Stimulated activated CD8-positive, alpha-beta memory T cell treated with anti-CD3 and anti-CD28 coated beads, Interleukin-7, amount 100 ng/mL, for 4 hours (primary cell): ENCODE measurements at places on chromosomes 2 and 18.

- DNase-seq, result no peak
Observed at GRCh38 chr2:226847090-226847489, 11.2 kb downstream of the RHBDD1 start.

GRCh38 chr18:23738151-23738550 is 48.9 kb downstream of the LAMA3 start:
- no peak for DNase-seq

DNA sequence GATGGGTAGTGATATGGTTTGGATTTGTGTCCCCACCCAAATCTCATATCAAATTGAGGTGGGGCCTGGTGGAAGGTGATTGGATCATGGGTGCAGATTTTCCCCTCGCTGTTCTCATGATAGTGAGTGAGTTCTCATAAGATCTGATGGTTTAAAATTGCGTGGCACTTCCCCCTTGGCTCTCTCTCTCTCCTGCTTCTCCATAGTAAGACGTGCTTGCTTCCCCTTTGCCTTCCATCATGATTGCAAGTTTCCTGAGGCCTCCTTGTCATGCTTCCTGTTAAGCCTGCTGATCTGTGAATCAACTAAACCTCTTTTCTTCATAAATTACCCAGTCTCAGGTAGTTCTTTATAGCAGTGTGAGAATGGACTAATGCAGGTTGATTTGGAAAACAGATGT is 223.2 kb upstream of the APCDD1 start:
- no peak for DNase-seq

GRCh38 chr18:43422518-43422917 is 145.2 kb upstream of the SYT4 start:
- DNase-seq, result no peak

- no peak for DNase-seq
Observed at GRCh38 chr2:216578325-216578724, 54.9 kb upstream of the IGFBP2 start.

DNA sequence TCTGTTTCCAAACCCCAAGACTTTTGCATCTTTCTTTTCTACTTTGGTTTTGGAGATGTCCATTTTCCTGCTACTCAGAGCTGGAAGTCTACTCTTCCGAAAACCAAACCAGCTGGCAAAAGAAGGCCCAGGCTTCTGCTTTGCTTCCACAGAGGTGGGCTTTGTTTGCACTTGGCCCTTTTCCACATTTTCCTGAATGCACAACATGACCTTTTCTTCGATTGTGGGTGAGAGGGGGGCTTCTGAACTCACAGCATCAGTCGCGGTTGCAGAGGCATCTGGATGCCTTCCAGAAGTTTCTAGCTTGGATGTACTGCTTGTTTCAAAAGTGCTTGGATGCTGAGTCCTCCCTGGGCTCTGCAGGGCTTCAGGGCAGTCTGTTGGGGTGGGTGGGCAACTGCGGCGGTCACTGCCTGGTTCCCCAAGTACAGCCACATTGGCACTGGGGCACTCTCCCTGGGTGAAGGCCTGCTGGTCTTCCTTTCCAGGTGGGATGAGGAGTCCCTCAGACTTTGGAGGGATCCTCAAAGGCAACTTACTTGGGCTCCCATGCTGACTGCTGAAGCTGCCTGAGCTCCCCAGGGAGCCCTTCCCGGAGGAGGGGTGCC is 112.3 kb upstream of the LYPD1 start:
- DNase-seq, result no peak

DNA sequence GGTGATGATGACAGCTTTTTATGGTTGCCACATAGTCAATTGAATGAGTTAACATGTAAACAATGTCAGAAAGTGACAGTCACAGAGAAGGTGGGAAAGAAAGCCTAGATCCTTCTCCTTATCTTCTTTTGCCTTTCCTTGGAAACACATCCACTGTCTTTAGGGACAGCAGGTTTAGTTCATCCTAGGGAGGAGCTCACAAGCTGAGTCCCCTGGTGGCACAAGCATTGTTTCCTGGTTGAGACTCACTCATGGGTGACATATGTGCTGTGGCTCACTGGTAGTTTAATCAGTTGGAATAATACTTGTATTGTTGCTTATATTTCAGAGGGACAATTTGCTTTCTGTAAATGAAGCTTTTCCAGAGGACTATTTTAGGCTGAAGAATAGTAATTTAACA is 598.5 kb downstream of the CNTNAP5 start:
- DNase-seq, result no peak

GRCh38 chr2:208854717-208855116 is 448.1 kb downstream of the PTH2R start:
- DNase-seq, result no peak

DNA sequence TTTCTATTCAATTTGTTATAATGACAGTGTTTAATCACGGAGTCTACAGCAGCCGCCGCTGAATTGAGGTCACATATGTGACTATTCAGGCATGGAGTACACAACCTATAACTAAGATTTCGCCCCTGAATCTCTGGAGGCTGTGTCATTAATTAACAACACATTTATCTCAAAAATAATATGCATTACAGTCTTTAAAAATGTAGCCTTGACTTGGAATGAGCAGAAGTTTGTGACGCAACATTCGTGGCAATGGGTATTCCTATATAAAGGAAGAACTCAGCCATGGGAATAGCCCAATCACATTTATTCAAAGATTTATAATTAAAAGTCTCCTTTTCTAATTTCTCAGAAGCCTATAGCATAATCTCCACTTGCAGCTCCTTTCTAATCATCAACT is 60.6 kb upstream of the LYPD1 start:
- DNase-seq, result no peak

- DNase-seq, result no peak
Observed at GRCh38 chr2:2942906-2943305, 434.7 kb downstream of the EIPR1 start.

GRCh38 chr2:177598326-177599138 is 206.0 kb downstream of the AGPS start:
- no peak for DNase-seq

GRCh38 chr18:62365420-62365819 is 40.3 kb downstream of the TNFRSF11A start:
- DNase-seq, result no peak

- no peak for DNase-seq
Observed at GRCh38 chr2:58606799-58607198, 365.7 kb upstream of the FANCL start.

DNA sequence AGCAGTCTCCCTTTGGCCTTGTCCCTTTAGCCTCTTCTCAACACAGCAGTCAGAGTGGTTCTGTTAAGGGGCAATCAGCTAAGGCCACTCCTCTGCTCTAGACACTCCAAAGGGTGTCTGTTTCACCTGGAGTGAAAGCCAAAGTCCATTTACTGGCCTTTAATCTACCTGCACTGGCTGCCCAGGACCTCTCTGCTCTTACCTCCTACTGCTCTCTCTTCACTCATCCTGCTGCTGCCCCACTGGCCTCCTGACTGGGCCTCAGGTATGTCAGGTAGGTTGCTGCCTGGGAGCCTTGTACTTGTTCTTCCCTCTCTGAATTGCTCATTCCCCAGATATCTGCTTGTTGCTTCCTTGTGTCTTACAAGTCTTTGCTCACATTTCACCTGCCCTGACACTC is 68.2 kb downstream of the PIKFYVE start:
- DNase-seq, result no peak

GRCh38 chr2:15313657-15314056 is 247.5 kb downstream of the NBAS start:
- no peak for DNase-seq

GRCh38 chr2:100197631-100198153 is 55.3 kb upstream of the AFF3 start:
- DNase-seq, result no peak

- no peak for DNase-seq
Observed at GRCh38 chr18:56844556-56844955, 193.4 kb downstream of the WDR7 start.

GRCh38 chr2:180952082-180952481 is 28.3 kb upstream of the UBE2E3 start:
- no peak for DNase-seq

GRCh38 chr2:104866883-104867812 is 13.2 kb downstream of the POU3F3 start:
- DNase-seq, result no peak

GRCh38 chr2:152740743-152741328 is 22.4 kb downstream of the ARL6IP6 start:
- no peak for DNase-seq

DNA sequence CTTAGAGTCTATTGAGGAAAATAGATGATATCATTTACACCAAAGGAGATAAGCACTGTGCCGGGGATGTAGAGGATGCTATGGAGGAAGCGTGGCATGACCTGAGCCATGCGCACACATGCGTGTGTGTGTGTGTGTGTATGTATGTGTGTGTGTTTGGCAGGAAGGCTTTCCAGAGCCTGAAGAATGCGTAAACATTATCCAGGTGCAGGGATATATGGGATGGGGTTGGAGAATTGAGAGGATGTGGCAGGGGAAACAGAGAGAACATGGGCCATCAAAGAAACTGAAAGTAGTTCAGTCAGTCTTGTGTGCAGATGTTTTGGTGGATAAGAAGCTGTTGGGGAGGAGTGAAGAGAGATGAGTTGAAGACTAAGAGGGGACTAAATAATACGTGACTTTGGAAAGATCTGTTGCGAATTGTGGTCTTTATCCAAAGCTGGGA is 9.3 kb upstream of the STAT1 start:
- no peak for DNase-seq

- no peak for DNase-seq
Observed at GRCh38 chr2:127107622-127107999, 657 bp upstream of the BIN1 start.

DNA sequence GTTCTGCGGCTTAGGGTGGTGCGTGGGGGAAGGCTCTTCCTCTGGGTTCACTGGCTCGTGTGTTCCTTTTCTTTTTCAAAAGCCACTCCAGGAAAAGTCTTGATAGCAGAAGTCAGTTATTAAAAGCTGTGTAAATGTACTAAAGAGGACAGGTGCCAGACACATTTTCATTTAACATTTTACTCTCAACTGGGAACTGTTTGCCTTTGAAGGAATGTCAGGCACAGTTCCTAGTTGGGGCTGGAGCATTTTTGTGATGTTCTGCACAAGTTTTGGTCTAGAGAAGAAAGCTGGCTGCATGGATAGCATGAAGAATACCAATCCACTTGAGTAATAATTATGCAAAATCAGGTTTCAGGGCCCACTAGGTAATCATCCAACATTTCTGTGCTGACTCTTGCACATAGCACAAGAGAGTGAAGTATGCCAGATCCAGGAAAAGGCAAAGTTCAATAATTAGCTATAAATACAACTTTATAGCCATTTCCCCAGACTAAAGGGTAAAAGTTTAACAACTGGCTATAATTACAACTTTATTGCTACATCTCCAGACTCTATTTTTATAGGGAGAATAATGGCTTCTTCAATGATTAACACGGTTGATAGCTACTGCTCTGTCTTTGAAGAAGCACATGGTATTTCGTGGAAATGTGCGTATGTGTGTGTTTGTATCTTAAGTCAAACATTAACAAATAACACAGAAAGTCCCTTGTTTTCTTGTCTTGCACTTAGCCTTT is 16.2 kb downstream of the SCYGR8 start:
- no peak for DNase-seq

- DNase-seq, result no peak
Observed at GRCh38 chr2:233965032-233965603, 47.9 kb downstream of the TRPM8 start.

GRCh38 chr2:234678711-234679110 is 181.8 kb upstream of the ARL4C start:
- DNase-seq, result no peak
